ENCODE measurements at places on chromosomes 3 and 15.
A peak's percentile ranks its signal among the peaks of the same experiment; 100 is the strongest.

DNA sequence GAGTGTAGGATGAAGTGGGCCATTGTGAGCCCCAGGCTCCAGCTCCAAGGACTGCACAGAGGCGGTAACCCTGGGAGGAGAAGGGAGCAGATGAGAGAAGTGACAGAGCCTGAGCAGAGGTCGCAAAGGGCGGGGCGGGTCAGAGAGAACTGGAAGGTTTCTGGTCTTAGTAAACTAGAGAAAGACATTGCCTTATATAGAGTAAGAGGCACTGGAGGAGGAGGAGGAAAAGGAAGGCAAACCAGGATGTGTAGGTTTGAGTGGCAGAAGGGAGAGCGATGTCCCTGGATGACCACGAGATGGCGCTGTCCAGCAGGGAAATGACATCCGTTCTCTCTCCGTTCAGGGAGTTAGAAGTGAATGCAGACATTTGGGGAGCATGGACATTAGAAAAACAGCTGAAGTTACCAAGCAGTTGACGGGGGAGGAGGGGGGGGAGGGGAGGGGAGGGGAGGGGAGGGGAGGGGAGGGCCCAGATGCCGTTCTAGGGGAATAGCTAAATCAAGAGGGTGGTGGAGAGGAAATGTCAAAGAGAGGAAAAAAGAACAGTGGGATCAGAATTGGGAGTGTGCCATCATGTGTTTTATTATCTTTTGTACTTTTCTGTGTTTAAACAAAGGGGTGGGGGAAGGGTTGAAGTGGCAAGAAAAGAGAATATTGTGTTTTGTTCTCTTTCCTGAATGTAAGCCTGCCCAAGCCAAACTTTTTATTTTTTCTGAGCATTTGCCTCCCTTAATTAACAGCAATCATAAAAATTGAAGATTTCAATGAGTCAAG lies 48.8 kb downstream of the STARD5 start:
- DNase-seq = peak; percentile 84

DNA sequence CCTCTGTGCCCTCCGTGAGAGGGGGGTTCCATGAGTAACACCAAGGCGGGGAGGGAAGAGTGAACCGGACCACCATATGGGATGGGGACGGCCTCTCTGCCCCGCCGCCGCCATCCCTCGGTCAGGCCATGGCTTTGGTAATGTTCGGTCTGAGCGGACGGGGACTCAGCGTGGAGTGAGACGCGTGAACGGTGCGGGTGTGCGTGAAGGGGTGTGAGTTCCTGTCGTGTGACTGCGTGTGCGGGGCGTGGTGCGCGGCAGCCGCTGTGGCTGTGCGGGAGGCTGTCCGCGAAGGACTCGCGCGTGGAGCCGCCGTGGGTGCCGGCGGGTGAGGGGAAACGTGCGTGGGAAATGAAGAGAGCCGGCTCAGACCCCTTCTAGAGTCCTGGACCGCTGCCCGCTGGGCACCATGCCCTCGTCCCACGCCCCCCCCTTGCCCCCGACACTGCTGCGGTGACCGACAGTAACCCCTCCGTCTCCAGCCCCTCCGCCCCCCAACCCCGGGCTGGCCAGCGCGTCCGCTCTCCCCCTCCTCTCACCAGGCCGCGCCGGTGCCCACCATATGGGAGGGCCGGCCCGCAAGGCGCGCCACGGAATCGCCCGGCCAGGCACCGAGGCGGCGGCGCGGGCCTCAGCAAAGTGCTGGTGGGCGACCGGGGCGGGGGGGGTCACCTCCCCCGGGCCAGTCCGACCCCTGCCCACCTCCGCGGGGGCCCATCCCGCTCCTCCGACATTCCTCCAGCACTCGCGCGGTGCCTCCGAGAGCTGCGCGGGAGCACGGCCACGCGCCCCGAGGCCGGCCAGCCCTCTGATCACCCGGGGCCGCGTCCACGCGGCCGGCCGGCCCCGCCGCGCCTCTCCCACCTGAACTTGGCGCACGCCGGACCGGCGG lies 589 bp downstream of the KLF15 start:
- no peak for DNase-seq

GRCh38 chr15:31065824-31066223 lies 35.7 kb downstream of the TRPM1 start:
- DNase-seq = no peak

GRCh38 chr15:41914411-41914810 lies 20.6 kb upstream of the SPTBN5 start:
- DNase-seq = no peak

DNA sequence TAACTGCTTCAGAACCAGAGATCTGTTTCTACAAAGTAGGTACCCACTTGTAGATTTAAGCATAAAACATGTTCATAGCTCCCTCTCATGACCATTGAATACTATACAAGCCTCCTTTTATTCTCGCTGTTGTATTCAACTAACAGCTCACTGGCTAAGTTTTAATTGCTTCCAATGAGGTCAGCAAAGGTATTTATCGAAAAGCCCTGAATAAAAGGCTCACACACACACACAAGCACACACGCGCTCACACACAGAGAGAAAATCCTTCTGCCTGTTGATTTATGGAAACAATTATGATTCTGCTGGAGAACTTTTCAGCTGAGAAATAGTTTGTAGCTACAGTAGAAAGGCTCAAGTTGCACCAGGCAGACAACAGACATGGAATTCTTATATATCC lies at the start of gene FGF7:
TSS of gene FGF7 (plus strand) at position 222 of the 400 bp plus-strand sequence. CDS start 1,056 bp downstream, outside the sequence.
- peak; percentile 64 for DNase-seq

DNA sequence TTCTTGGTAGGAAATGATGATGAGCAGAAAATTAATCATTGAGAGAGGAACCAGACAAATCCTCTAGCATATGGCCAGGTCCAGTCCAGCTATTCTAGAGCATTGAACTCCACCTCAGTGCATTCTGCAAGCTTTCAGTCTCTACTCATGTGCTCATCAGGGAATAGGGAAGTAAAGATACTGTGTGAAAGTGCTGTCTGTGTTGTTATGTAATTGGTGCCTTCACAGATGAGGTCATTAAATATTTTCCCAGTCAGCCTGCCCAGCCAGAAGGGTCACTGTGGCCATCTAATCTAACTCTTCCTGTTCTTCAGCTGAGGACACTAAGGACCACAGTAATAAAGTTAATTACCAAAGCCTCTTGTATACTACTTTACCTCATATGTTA lies 28.2 kb downstream of the C3orf62 start:
- DNase-seq = peak; percentile 58

- DNase-seq = no peak
Observed at GRCh38 chr15:94002041-94002440, 229.3 kb upstream of the MCTP2 start.

- peak; percentile 75 for DNase-seq
Observed at GRCh38 chr3:107938143-107938542, 152.7 kb downstream of the CD47 start.

- no peak for DNase-seq
Observed at GRCh38 chr3:17832016-17832415, 89.6 kb upstream of the TBC1D5 start.

DNA sequence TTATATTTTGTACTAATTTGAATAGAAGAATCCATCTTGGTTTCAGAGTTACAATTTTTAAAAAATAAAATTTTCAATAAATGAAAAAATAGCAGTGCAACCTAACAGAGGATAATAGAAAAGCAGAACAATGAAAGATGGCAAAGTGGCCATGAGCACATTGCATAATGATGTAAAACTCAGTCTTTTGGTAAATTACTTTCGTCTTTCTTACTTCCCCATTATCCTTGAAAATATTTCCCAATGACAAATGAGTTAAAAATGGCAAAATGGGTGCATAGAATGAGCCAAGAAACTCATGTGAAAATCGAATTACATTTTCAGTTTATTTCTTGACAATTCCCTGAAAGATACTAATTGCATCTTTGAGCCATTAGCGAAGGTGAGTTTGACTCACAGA lies 236.4 kb downstream of the CDIN1 start:
- DNase-seq = no peak

DNA sequence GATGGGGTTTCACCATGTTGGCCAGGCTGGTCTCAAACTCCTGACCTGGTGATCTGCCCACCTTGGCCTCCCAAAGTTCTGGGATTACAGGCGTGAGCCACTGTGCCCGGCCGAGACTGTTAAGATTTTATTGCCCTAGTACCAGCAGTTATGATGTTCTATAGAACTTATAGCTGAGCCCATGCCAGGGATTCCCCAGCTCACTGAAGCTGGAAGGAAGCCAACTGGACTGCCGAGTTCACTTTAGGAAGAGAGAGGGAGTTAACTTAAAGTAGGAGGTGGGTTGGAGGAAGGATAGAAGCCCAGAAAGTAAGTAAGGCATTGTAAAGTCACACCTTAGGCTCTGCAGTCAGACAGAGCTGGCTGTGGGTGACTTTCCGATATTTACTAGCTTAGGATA lies 101.1 kb upstream of the BOC start:
- no peak for DNase-seq
